ENCODE measurements at places on chromosomes 7 and 10.

DNA sequence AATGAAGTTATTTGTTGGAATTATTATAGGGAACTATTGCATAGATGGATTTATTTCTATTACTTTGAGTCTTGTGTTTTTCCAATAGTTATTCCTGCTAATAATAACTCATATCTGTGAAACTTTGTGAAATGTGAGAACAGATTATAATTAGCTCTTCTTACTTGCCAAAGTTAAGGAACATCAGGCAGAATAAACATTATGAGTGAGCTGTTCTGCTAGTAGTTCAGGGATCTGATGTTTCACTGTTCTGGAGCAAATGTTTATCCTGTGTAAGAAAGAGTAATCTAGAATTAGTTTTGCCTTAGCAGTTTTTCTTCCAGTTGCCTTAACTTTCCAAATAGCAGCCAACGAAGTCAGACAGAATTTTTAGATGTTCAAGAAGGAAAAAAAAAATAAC is 245.2 kb upstream of the PLXDC2 start:
- no peak for DNase-seq

- no peak for DNase-seq
These were observed 284.9 kb upstream of the SEMA3D start for GRCh38 chr7:85471740-85472139.

- DNase-seq, result no peak
These were observed 48.0 kb downstream of the THNSL1 start for GRCh38 chr10:25064401-25064800.

- DNase-seq, result no peak
These were observed 12.0 kb upstream of the PRKCQ start for GRCh38 chr10:6592080-6592479.

GRCh38 chr7:72413886-72414285 is 1.7 kb upstream of the CALN1 start:
- no peak for DNase-seq

DNA sequence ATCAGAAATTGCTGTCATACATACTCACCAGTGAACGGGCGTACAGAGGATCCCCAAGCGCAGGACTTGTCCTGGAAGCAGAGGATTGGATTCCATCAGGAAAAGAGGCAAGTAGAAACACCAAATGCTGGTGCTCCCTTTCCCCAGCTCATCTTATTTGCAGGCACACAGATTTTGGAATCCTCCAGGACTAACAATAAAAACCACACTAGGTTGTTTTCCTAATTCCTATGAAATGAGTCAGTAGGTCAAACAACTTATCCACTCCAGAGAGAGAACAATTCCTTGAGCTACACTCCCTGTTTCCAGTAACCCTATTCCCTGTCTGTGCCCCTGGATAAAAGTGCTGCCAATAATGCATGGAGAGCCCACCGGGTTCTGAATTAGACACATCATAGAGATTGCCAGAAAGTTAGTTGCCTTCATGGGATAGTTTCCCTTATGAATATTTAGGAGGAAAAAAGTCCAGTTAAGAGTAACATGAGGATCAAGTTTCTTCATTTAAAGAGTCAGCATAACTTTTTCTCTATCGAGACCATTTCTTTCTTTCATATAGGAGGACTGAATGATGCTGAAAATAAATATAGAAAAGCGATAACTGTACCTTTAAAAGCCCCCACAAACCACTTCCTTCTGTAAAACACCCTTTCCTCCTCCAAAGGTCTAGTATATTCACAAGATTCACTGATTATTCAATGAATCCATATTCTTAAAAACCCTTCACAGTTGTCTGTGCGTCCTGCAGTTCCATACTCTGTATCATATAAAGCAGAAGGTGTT is 178.3 kb upstream of the KLF14 start:
- DNase-seq, result no peak

DNA sequence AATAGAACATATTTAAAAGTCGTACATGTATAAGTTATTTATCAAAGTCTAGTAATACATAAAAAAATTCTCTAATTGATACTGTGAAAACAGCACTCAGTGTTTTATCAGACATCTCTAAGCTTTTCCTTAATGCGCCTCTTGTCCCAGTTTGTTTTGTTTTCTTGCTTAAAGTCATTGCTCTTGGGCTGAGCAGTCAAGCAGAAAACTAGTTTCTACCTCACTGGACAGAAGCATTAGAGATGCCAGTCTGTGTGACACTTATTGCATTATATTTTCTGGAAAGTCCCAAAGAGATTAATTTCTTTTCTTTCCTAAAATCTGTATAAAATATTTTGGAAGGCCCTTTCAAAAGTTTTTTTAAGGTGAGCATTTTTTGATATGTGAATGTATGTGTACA is 236.2 kb downstream of the PCLO start:
- DNase-seq, result no peak

Measured in right forelimb (tissue), 1 donor.